Stomach (tissue), 19 donors: ENCODE measurements at places on chromosomes 2 and 18.

GRCh38 chr2:145760781-145761649, 1241.1 kb upstream of the ZEB2 start:
- no peak for DNase-seq

- no peak for DNase-seq
Measured at GRCh38 chr2:24515335-24515734, 24.3 kb downstream of the NCOA1 start.

- DNase-seq, result no peak
Measured at GRCh38 chr2:133062931-133063665, 393.1 kb upstream of the LYPD1 start.

DNA sequence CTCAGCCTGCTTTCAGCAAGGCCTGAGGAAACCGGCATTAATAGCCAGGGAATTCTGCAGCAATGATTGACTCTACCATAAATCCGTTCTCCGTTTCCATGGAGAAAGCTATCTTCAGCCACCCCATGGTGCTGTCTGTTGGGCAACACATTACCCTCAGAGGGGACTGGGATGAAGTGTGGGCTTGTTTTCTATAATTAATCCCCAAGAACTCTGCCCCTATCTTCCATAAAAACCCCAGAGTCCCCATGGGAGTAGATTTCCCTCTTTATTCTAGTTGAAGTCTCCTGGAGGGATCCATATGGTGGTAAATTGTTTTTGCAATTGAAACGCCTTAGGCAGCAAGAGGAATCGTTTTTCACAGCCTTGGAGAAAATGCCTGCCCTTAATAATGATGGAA, 9.2 kb downstream of the G6PC2 start:
- DNase-seq, result no peak

DNA sequence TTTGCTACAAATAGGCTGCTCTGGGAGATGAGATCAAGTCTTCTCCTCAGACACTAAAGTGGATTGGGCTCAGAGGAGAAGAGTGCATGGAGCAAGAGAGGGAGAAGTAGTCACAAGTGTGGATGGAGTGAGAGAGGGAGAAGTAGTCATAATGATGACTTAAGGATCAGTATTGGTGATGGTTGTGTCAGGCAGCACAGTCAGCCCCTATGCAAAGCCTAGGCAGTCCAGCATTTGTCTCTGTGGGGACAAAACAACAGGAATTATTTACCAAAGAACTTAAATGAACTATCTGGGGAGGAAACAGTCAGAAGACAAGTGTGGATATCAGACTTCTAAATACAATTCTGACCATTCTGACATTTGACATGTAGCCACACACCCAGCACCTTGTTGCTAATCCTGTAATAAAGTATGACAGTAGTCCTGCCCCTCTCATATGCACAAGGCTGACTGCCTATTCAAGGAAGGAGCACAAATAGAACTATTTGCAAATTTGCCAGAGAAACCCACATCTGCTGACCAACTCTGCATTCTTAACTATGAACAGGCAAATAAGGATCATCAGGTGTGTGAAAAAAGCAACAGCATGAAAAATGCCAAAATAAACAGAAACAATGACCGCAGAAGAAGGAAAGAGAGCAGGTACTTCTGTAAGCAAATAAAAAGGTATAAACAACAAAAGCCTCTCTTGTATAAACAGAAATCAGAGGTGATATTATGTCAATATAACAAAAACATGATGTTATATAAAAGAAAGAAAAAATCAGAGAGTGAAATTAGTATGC, 1597.9 kb upstream of the ACVR2A start:
- DNase-seq, result no peak

DNA sequence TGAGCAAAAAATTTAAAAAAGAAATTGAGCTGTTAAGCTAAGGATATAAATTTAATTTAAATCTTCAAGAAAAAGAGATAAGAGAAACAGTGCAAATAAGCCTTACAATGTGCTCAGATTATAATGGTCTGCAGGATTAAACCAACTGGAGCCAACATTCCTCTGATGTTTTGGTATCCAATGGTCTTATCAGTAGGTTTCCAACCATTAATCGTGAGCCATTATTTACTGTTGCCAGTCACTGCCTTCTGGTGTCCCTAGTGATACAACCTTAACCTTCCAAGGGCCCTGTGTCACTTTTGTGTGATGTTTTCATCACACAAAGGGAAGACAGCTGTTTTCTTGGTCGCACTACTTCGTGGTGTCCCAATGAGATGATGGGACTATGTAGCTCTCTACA, 134.5 kb upstream of the CTAGE1 start:
- DNase-seq, result no peak

- DNase-seq, result no peak
Measured at GRCh38 chr2:6423944-6424343, 441.8 kb downstream of the CMPK2 start.

- DNase-seq, result no peak
Measured at GRCh38 chr2:113854970-113855740, 34.7 kb upstream of the ACTR3 start.

DNA sequence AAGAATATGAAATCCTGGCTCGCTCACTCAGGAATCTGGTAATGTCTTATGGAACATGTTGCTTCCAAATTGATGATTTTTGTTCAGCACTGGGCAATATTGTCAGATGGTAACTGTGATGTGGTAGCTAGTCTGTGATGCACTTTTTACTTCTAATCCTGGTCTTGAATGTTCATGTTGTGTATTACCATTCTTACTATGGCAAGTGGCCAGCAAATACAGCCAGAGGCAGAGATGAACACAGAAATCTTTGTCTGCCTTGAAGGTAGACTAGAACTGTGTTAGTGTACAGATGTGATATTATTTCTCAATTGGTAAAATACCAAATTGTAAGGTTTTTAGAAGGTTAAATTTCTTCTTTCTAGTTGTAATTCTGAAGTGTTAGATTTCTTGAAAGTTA, 83.3 kb downstream of the UBE2E3 start:
- DNase-seq, result no peak

DNA sequence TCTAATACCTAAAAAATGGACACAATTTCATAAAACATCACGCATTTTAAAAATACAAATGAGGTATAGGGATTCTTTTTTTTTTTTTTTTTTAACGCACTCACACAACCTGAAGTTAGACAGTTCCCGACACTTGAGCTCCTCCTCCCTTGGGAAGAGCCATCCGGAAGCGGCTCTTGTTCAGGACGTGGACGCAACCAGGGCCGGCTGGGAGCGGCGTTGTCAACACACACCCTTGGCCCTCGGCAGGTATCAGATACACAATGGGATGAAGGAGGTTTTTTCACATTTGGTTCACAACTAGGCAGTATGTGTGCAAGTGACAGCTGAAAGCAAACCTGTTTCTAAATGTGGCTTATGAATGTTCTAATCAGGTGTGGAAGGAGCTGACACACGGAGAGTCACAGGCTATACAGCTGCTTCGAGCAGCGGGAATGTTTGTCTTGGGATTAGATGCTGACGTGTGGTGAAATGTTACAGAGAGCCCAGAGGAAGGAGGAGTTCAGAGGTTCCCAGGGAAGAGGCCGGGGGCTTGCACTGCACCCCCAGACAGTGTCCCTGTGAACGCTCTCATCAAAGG, 111.1 kb downstream of the PXDN start:
- DNase-seq, result peak; percentile 24

DNA sequence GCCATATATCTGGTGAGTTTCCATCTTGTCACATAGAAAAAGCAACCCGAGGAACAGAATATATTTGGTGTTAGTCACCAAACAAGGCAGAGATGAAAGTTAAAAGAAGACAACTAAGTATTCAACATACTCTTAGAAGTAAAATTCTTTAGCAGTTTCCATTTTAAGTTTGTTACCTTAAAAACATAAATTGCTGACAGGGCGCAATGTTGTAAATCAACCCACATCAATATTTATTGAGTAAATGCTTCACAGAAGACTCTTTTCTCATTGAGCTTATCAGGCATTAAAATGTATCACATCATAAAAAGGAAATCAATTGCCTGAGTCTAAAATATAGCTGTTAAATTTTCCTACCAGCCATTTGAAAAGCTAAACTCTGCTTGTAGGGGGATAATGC, 603.0 kb downstream of the FBXO15 start:
- DNase-seq, result no peak

DNA sequence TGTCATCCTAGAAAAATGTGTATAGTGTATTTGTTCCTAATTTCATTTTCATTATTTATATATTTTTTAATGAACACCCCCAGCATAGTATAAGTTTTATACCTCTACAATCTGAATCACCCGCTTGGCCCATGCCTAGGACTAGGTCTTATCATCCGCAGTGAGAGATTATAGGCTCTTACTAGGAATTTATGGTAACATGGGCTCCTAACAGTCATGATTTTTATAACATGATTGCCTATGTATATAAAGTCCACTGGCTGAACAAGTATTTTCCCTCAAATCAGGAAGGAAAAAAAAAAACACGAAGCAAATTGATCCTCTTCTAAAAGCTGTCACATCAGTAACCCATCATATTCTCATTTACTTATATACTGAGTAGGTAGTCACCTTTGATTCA, 666.1 kb upstream of the NRXN1 start:
- DNase-seq, result no peak

- DNase-seq, result no peak
Measured at GRCh38 chr2:128782411-128783192, 463.9 kb upstream of the HS6ST1 start.

GRCh38 chr2:190506666-190507065, 27.9 kb downstream of the NEMP2 start:
- no peak for DNase-seq

DNA sequence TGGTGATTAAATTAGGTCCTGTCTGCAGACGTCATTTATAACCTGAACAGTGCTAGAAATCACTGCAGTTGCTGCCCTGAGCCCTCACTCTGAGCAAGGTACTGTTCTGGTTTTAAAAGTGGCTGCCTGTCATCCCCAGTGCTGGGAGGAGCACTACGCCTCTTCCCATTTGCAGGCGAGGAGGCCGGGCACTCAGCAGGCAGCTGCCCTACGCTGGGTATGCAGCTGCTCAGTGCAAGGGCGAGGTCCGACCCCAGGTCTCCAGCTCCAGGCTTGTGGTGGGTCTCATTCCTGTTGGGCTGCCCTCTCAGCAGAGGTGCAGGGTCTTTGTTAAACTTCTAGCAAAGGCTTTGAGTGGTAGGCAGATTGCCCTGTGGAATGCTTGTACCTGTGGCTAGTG, 15.7 kb downstream of the CNDP2 start:
- peak; percentile 23 for DNase-seq

DNA sequence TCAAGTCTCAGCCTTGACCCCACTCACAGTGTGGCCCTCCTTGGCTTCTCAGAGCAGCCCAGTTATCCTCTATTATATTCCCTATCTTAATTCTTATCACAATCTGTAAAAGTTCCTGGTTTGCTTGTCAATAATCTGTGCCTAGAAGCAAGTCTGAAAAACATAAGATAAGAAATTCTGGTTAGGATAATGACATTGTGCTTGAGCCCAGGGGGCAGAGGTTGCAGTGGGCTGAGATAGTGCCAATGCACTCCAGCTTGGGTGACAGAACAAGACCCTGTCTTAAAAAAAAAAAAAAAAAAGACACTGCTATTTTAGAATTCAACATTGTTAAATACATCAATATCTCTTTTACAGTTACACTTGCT, 63.9 kb downstream of the TMEM131 start:
- no peak for DNase-seq

- DNase-seq, result peak; percentile 60
Measured at GRCh38 chr18:79588636-79589481, 90.7 kb upstream of the CTDP1 start.

- no peak for DNase-seq
Measured at GRCh38 chr2:235599596-235600338, 105.9 kb downstream of the AGAP1 start.

GRCh38 chr18:66971960-66972359, 368.1 kb upstream of the CDH19 start:
- no peak for DNase-seq

DNA sequence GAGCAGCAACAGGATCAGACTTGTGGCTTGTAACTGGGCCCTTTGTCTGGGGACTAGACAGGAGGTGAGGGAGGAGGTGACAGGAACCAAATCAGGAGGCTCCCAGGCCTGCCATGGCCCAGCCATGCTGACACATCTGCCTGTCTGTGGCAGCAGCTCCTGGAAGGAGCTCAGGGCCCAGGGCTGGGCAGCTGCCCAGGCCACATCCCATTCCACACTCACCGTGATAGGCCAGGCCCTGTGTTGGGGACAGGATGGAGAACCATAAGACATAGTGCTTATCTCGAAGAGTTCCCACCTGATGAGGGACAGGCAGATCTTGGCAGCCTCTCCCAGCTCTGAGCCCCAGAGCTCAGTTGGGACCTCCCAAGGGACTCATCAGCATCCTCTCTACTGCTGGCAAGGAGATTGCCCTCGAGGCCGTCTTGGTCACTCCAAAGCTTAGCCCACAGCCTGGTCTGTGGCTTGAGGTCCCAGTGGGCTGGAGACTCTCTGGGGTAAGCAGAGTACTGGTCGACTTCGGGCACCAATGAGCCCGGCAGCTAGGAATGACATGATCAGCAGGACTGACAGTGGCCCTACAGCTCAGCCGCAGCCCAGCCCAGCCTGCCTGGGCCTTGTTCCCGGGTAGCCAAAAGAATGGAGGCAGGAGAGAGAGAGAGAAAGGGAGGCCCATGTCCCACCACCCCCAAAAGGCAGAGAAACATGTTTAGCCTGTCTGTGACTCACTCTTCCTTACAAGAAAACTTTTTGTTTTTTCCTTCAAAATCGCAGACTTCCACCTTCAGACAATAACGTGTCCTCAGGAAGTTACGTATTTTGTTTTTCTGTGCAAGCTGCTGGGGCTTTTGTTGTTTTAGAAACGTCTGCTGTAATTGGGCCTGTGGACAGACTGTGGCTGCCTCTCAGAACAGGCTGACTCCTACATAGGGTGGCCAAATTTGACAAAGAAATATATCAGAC, 82.1 kb downstream of the HS1BP3 start:
- DNase-seq, result no peak

GRCh38 chr2:203654826-203655225, 51.6 kb upstream of the CD28 start:
- DNase-seq, result no peak

DNA sequence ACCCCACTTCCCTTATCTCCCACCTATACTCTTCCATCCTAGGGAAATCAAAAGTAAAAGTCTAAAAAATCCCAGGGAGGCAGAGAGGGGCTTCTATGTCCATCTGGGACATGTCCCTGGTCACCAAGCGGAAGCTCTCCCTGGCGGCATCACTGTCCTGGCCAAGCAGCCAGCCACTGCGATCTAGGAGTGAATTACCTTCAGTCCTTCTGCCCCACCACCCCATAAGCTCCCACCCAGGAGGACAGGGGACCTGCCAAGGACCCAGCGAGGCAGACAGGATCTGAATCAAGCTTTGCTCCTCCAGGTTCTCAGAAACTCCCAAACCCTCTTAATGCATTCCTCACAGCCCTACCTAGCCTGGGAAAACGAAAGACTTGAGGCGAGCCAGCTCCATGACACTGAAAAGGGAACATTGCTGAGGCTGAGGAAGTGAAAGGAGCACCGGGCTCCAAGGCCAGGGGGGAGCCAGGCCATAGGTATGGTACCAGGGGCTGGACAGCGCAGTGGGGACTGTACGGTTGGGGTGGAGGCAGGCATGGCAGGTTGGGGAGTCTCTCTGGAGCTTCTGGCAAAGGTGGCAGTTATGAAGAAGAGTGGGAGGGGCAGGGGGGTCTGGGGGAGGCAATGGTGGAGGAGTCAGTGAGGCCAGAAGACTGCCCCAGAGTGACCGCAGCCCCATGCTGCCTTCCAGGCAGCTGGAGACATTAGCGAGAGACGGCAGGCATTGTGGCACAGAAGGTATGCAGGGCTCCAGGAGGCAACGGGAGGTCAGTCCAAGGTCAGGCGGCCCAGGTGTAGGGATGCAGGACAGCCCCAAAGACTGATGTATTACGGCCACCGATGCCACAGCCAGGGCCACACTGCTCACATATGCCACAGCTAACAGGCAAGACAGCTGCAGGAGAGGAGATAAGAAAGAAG, 2.7 kb upstream of the SLC23A3 start:
- DNase-seq, result no peak
